ENCODE measurements at places on chromosomes 5 and 9.

DNA sequence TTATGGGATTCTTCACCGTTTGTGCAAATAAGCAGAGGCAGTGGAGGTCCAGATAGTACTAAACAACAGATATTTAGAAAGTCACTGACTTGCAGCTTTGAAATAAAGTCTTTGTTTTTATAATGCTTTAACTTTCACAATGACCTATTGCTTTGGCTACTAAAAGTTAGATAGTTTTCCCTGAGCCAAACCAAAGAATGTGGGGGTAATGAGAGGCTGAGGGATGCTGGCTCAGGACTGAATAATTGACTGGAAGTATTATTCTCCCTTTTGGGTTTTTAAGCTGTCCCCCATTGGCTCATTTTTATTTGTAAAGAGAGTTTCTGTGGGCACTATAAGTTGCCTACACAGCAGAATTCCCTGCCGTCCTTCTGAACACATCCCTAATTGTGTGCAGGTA lies 99.2 kb upstream of the ACTBL2 start:
- DNase-seq: no peak

DNA sequence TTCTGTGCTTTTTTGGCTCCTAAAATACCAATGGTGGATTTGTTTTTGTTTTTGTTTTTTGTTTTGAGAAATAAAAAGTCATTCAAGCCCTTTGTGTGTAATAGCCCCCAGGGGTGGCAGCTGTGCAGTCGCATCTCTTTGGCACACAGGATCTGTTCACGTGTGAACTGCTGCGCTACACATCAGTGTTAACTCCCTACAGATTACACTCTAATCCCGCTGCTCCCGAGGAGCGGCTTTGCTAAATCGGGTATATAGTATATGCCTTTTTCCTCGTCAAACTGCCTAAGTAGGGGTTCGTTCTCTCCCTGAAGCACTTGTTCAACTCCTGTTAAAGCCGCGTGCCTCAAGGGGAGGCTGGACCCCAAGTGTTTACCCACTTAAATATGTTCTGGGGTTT lies 22.3 kb downstream of the ZBTB34 start:
- no peak for DNase-seq

GRCh38 chr9:93090091-93090655 lies 5.8 kb upstream of the CARD19 start:
- DNase-seq: no peak

DNA sequence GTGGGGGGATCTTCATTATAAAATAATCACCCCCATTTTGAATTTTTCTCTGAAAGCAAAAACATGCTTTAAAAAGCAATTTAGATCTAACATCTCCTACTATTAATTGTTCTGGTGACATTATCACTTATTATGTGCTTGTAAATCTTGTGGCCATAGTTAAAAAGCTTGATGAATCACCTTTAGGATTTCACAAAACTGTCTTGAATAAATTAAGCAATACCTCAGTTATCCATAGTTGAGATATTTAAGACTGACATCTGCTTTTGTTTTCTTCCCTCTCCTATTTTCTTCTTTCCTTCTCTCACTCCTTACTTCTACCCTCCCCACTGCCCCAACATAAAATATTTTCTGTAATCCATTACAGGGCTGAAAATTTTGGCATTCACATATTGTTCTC lies 84.8 kb downstream of the SLC1A3 start:
- DNase-seq: no peak

DNA sequence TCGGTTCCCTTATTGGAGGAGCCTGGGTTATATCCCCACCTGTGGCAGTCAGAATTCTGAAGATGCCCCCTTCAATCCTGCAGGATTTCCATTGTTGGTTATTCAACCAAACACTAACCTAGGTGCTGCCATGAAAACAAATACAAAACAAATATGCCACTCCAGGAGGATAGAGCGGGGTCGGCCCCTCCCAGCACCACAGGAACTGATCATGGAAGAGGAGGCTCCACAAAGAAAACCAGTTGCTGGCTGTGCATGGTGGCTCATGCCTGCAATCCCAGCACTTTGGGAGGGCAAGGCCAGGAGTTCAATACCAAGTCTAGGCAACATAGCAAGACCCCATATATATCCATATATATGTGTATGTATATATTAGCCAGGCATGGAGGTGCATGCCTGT lies 13.2 kb upstream of the ADGRD2 start:
- no peak for DNase-seq

DNA sequence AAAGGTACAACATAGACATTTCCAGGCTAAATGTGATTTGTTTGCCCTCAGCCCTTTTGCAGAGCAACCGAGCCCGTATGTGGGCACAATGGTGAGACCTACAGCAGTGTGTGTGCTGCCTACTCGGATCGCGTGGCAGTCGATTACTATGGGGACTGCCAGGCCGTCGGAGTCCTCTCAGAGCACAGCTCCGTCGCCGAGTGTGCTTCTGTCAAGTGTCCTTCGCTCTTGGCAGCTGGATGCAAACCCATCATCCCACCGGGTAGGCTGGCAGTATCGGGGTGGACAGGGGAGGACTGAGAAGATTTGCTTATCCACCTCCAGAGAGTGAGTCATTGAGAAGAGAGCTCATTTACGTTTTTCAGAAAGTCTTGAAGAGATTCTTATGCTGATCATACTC lies 17.8 kb upstream of the GLIPR2 start:
- no peak for DNase-seq

- no peak for DNase-seq
These were observed 29.6 kb upstream of the UBAC1 start for GRCh38 chr9:135990468-135991429.

- DNase-seq: no peak
These were observed 201.9 kb upstream of the ANKH start for GRCh38 chr5:15073453-15073852.

- DNase-seq: no peak
These were observed 62.3 kb downstream of the LPAR1 start for GRCh38 chr9:110975969-110976368.

DNA sequence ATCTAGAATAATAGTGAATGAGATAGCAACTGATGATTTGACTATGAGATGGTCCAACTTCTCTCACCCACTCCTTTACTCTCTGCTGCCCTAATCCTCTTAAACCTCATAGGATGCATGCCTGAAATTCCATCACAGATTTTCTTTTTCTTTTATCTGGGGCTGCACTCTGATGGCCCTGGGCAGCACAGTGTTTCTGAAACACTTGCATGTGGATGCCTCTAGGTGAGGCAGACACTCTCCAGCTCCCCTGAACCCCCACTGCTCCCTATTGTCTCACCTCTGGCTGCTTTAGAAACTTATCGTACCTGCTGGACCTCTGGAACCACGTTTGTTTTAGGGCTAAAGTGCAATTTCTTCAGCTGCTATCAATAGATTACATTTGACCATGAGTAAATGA lies 67.5 kb downstream of the HTR4 start:
- DNase-seq: no peak

DNA sequence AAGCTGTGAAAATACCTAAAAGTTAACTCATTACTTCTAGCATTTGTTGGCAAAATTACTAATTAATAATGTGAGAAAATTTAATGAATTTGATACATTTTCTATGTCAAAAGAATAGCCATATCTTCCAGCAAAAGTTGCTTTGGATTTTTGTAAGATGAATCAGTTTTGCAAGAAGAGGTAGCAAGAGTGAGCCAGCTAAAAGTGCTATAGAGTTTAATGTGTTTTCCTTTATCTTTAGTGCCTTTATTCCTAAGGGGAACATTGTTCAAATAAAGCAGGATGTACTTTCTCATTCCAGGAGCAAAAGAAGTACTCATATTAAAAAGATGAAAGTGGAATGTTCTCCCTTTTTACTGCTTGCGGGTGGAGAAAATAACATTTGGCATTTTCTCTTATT lies 622.2 kb downstream of the ANXA1 start:
- no peak for DNase-seq

All from hippocampal formation (tissue), 2 donors.